Stimulated activated CD4-positive, alpha-beta T cell treated with anti-CD3 and anti-CD28 coated beads, Interleukin-12 subunit alpha, Interleukin-12 subunit beta, amount 100 ng/mL, for 4 hours (primary cell): ENCODE measurements at places on chromosomes 13 and 19.

- DNase-seq, result peak; percentile 88
Measured at GRCh38 chr19:16330368-16330801, 5.8 kb downstream of the KLF2 start.

GRCh38 chr13:98261165-98261702 lies 84.2 kb upstream of the RNF113B start:
- DNase-seq, result no peak

DNA sequence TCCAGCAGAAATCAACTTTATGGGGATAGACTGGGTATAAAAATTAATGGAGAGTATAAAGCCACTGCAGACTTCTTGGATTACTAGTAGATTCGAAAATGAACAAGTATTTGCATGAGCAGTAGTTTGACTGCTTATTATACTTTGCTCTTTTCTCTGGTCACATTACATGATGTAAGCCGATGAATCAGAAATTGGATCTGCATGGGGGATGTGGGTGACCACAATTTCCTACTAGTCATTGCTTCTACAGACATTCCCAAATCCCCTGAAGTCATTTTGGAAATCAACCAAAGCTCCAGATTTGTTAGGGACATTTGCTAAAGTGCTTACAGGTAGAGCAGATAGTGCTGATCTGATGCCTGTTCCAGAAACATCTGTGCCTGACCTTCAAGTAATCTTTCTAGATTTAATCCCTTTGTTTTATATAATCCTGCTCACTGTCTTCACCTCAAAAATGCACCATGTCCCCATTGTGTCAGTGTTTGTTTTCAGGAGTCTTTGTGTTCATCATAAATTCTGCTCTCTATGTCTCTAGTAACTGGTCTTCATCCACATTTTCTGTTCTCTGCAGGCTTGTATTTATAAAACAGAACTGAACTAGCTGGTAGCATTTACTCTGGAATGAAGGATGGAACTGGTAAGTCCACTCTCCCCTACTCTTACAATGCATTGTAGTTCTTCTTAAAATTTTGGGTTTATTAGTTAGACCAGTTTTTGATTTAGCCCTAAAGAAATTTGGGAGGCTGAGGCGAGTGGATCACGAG lies 201.5 kb upstream of the CSNK1A1L start:
- no peak for DNase-seq

DNA sequence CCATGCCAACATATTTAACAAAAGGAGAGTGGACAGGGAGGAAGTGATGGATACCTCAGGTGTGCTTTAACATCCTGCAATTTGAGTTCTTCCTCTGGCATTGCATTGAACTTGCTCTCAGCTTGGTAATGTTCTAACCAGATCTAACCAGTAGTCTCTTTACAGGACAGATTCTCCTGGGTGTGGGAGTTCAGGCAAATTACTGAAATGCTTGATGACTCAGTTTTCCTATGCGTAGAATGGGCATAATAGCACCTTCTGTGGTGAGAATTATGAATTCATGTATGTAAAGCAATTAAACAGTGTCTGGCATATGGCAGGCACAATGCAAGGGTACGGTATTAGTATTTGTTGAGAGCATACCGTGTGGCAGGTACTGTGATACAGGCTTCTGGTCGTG lies 3.6 kb downstream of the AKAP11 start:
- DNase-seq, result no peak

- DNase-seq, result no peak
Measured at GRCh38 chr13:38415233-38415632, 65.6 kb downstream of the UFM1 start.

DNA sequence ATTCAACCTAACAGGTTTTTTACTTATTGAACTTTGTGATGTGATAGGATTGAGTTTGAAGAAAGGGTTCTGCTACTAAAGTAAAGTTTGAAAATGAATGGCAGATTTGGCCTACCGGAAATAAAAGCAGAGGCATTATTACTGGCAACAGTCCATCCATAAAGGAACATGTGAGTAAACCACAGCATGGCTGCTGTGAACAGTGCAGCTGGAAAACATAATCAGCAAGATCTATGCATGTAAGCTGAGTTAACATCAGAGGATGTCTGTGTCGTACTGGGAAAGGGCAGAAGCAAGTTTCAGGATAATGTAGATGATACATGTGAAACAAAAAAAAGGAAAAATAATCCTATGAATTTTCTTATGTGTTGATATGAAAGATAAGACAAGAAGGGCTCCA lies 87.6 kb downstream of the CYSLTR2 start:
- DNase-seq, result no peak

DNA sequence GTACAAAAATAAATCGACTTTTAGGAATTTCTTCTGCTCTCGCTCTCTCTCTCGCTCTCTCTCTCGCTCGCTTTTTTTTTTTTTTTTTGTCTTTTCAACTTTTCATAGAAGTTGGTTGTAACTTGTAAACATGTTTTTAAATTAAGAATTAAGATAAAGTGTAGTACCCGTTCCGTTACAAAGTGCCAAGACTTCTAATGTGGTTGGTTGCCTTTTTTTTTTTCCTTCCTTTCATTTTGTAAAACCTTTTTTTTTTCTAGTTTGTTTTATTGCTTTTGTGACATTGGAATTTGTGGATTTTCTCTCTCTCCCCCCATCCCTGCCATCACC lies 20.4 kb downstream of the ZBTB7A start:
- no peak for DNase-seq

- DNase-seq, result no peak
Measured at GRCh38 chr13:113052206-113052605, 53.4 kb upstream of the F7 start.
